Dermis microvascular lymphatic vessel endothelial cell (primary cell): ENCODE measurements at places on chromosomes 11 and 22. TPM values are rescaled to one million over a fixed set of nuclear protein-coding genes. Genes with fewer than 3 reads are reported as not detected.

Gene SLC22A24
- not detected in 2 replicates for total RNA-seq

Gene ANO9
- 1.4 and 2.7 TPM in 2 replicates for total RNA-seq

Gene NCF4
- total RNA-seq, result 0.13 TPM in 1 of 2 replicates, not detected in the other

Gene CNIH2
- total RNA-seq, result 0.25 TPM in 1 of 2 replicates, not detected in the other

Gene OR10D3
- total RNA-seq, result not detected in 2 replicates

Gene ZDHHC5
- 29.7 and 42.1 TPM in 2 replicates for total RNA-seq

Gene CABP4
- 0.89 and 1.5 TPM in 2 replicates for total RNA-seq

Gene FGF19
- not detected in 2 replicates for total RNA-seq

GRCh38 chr11:110311783-110312579 is 15.6 kb upstream of the RDX start:
- DNase-seq, result peak; percentile 43

GRCh38 chr11:73715541-73715940 is 45.3 kb downstream of the RAB6A start:
- no peak for DNase-seq

- no peak for DNase-seq
These were observed 9.4 kb downstream of the SERPIND1 start for GRCh38 chr22:20783300-20783673.

GRCh38 chr22:49503321-49503720 is 324.4 kb downstream of the BRD1 start:
- DNase-seq, result no peak

DNA sequence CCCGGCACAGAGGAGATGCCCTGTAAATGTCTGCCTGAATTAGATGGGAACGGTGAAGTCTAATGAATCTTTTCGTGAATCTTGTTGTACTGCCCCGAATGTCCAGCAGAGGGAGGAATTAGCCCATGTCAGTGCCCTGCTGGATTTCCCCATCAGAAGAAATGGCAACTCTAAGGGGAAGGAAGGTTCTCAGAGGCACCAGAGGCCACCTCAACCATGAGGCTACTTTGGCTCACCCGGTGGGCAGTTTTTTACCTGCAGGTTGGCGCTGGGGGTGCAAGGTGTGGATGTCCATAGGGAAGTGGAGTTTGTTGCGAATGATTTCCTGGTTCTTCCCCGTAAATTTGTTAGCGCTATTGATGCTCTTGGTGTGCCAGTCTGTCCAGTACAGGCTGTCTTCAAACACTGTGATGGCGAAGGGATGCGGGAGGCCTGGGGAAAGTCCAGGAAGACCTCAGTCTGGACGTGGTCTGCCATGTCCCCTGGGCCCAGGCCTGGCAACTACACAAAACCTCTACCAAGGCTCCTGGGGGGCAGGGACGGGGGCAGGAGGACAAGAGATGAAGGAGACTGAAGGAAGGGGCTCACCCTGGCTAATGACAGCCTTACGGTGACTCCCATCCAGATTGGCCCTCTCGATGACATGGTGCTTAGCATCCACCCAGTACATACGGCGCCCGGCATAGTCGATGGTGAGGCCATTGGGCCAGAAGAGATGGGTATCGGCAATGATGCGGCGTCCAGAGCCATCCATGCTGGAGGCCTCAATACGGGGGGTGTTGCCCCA is 28.5 kb downstream of the LRP4 start:
- peak; percentile 50 for DNase-seq

- no peak for DNase-seq
These were observed 11.3 kb upstream of the CXCR5 start for GRCh38 chr11:118872403-118872821.

- DNase-seq, result no peak
These were observed 47.7 kb downstream of the C11orf91 start for GRCh38 chr11:33652930-33653329.

DNA sequence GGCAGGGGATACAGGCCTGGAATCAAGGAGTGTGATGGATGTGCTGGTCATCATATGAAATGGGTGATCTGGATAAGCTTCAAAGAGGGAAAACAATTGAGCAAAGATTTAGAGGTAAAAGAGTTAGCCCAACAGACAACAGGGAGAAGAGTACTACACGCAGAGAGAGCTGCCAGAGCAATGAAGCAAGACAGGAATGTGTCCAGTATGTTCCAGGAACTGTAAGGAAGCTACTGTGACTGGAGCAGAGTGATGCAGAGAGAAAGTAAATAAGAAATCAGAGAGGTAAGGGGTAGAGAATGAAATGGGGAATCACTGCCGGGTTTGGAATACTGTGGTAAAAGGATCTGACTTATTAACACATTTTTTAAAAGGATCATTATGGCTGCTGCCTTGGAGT is 255.1 kb downstream of the DCDC1 start:
- no peak for DNase-seq

- no peak for DNase-seq
These were observed 72.1 kb downstream of the RNF169 start for GRCh38 chr11:74820763-74821162.

DNA sequence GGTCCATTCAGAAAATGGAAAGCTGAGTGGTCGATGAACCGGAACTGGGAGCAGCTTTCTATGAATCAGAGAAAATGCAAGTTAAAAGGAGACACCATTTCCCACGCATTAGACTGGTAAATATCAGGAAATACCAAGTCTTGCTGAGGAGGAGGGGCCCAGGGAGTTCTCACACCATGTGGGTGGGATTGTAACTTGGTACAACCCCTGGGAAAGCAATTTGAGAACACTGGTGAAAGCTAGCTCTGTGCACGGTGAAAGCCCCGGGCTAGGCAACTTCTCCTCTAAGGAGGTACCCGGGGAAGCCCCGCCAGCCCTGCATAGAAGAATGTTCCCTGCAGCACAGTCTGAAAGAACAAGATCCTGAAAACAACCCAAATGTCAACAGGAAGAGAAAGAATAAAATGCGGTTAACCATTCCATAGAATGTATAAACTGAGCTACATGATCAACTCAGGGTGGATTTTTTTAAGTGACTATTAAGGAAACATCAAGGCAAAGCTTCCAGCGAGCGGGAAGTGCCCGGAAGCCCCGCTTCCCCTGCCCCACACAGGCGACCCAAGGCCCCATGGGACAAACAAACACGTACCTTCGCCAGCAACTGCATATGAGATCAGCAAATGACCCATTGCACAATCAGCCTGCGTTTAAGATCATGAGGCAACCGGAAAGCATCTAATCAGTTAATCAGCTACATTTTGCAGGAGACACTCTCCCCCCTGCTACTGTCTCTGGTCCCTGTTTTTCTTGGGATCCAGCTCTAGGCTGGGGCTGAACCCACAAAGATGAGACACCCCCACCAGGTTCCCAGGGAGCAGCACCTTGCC is 11.3 kb downstream of the SHANK2 start:
- no peak for DNase-seq

DNA sequence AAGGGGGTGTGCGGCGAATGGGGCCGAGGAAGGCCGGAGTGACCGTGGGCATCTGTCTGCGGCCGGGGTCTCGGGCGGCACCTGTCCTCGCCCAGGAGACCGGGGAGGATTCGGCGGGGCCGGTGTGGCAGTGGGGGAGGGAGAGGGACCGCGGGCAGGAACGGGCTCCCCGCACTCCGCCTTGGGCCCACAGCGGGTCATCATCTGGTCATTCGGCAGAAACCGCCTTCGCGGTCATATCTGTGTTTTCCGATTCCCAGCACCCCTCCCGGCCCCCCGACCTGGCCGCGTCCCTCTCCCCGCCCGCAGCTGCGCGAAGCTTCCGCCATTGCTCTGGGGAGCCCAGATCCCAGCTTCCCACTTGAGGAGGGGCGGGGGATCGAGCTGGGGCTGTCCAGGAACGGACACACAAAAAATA is 824 bp upstream of the CBX6 start:
- no peak for DNase-seq

DNA sequence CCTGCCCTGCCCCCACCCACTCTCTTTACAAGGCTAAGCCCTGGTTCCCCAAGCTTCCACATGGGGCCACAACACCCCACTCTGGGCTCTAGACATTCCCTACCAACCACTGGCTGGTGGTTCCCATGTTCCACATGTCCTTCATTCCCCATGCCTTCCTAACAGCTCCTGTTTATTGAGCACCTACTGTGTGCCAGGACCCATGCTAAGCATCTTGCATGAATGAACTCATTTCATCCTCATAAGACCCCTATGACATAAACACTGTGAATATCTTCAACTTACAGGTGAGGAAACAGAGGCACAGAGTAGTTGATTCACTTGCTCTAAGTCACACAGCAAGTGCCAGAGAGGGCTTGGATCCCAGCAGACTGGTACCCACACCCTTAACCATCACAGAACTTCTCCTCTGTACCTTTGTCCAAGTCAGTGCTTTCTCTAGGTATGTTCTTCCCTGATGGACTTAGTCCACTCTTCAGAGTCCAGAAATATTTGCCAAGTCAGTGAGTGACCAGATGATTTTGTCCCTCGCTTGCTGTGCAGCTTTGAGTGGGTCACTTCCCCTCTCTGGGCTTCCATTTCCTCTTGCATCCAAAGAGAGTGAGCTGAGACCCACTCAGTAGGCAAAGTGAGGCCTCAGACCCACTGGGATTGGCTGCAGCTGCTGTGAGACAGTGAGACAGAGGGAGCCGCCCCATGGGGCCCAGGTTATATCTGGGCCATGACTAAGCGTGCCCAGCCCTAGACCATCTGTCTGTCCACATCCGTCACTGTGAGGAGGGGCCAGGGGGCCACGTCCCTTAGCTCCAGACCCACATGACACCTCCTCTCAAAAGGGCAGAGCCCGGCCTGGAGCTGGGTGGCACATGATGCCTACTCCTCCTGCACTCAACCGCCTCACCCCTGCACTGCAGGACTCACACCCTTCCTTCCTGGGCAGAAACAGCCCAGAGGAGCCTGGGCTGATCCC is 132.4 kb downstream of the MN1 start:
- peak; percentile 36 for DNase-seq
